ENCODE measurements at places on chromosomes 3 and 15.

GRCh38 chr3:108091498-108092250, 843 bp upstream of the CD47 start:
- DNase-seq = no peak

DNA sequence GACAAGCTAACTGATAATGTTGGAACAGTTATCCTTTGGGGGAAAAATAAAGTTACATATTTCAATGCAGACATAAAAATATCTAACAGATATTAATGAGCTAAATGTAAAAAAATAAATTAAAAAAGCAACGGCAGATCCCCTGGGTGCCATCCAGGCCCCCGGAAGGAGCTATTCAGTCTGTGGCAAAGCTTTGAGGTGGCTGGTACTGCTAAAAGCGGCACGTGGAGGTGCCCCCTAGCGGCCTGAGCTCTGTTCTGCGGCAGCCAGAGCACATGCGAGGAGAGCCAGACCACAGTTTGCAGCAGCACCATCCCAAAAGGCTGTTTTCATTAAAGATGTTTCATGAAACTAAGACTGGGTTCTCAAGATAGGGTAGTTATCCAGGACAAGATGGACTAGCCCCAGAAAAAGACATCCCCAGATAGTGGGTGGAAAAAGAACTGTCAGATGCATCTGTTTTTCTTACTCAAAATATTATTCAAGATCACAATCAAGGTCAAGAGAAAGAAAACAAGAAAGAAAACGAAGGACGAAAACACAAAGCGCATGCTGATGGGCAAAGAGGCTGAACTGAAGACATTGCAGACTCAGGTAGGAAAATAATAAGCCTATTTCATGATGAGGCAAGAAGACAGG, 18.7 kb downstream of the AP3S2 start:
- peak; percentile 91 for DNase-seq

DNA sequence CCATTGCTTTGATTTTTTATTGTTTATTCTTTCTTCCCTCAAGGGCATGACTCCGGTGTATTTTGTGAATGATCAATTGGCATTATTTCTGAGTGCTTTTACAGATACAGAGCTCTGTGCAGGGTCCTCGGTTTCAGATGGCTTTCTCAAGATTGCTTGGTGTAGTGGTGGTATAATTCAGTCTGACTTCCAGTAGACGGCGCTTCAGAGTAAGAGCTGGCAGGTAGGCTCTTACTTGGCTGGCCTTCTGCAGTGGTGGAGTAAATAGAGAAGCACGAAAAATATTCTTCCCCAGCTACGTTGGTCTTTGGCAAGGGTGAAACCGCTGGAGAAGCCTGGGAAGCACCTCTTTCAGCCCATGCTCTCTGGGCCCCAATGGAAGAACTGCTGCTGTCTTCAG, 723.0 kb upstream of the BCHE start:
- DNase-seq = no peak

GRCh38 chr15:65208647-65209046, 2.6 kb downstream of the CILP start:
- DNase-seq = no peak

- DNase-seq = no peak
Measured at GRCh38 chr3:65314916-65315315, 627.1 kb upstream of the ADAMTS9 start.

DNA sequence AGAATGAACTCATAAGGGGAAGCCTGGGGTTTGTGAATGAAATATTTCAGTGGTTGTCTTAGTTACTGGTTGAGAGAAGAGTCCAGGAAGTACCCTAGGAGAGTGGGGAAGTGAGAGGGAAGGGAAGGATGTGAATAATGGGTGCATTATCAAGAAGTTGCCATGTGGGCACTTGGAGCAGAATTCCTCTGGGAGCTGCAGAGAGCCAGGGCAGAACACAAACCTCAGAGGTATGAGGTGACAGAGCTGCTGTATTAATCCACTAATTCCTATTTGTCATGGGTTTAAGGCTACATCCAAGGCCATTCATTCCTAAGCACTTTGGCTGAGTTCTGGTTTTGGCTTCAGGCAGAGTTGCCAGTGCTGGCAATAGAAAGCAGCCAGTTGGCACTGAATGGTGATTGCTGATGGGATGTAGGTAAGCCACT, 29.0 kb downstream of the NDUFB4 start:
- DNase-seq = no peak

DNA sequence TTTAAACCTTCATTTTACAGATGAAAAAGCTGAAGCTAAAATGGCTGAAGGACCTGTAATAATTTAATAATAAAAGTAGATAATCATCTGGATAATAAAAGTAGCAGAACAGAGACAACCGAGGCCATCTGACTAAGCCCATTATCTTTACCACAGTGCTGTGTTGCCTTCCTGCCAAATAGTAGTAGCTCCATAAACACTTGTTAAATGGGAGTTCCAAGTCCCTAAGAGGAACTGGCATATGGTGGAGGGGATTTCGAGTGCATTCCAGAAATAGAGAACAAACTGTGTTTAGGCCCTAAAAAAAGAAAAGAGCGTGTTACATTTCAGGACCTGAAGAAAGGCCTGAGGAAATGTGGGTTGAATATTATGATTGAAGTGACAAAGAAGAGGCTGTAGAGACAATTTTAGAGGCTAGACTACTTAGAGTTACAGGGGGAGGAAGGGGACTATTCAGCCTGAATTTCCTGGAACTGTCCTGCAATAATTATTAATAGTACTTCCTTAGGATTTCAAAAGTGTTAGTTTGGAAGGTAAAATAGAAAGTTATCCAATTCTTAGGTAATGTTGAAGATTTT, 424.3 kb downstream of the ROBO2 start:
- DNase-seq = no peak

GRCh38 chr3:161316006-161316689, 55.2 kb downstream of the SPTSSB start:
- DNase-seq = no peak

DNA sequence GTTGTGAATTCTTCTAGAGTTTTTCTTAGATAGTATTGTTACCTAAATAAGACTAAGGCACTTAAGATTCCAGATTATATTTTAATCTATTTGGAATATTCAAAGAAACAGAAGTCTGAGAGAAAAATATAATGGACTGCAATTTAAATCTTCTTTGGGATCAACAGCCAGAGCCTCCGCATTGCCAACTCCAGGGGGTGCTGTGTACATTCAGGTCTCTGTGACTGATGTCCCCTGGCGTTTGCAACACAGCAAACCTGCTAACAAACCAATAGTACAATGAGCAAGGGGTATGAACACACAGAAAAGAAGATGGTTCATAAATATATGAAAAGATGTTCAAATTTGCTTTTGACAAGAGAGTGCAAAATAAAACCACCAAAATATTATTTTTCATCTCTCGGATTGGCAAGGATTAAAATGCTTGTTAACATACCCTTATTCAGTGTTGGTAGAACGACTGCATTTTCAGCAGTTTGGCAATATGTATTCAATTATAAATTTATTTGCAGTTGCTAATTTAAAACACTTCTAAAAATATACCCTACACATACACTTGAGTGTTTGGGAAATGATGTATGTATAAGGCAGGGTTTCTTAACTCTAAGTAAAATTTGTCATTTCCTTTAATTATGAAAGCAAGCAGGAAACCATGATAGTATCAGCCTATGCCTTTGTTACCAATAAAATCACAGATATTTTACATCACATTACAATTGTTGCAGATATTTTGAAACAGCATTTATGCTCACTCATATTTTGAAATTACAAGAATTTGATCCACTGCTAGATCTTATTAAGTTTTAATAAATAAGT, 16.1 kb upstream of the TM4SF1 start:
- DNase-seq = peak; percentile 74

GRCh38 chr3:133037436-133037835, 755 bp upstream of the TMEM108 start:
- DNase-seq = peak; percentile 8

GRCh38 chr3:131901686-131902085, 133.1 kb downstream of the CPNE4 start:
- DNase-seq = no peak

GRCh38 chr3:56825567-56826438, 24.1 kb upstream of the ARHGEF3 start:
- no peak for DNase-seq

- DNase-seq = no peak
Measured at GRCh38 chr3:171825222-171825828, 15.0 kb upstream of the PLD1 start.

- DNase-seq = no peak
Measured at GRCh38 chr15:74630284-74631086, 14.8 kb downstream of the CLK3 start.

- DNase-seq = peak; percentile 14
Measured at GRCh38 chr15:22954326-22954725, 25.8 kb downstream of the CYFIP1 start.

DNA sequence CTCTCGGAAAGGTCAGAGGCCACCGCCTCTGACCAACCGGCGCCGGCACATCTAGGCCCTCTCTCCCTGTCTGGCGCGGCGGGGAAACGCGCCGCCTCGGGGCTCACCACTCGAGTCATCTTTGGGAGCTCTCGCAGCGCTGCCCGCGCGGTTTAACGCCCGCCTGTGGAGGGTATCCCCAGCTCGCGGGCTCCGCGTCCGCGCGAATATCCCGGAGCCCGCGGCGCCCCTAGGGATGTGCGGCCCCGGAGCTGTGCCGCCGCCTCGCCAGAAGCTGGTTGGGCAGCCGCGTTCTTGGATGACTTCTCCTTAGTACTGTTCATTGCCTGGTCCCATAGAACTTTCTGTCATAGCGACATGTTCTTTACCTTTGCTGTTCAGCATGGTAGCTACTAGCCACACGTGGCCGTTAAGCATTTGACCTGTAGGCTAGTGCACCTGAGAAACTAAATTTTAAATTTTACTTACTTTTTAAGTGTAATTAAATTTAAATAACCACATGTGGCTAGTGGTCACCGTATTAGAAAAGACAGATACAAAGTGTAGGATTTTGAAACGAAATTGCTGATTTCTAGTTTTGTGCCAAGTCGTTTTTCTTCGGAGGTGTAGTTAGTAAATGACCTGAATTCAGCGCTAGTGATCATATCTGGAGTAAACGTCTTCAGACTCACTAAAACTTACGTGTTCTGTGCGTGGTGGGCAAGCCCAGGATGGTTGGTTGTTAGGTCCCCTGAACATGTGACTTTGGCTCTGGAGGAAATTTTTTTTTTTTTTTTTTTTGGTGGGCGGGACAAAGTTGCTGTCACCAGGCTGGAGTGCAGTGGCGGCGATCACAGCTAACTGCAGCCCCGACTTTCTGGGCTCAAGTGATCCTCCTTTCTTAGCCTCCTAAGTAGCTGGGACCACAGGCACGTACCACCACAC, 835 bp downstream of the ARIH2 start:
- peak; percentile 21 for DNase-seq

DNA sequence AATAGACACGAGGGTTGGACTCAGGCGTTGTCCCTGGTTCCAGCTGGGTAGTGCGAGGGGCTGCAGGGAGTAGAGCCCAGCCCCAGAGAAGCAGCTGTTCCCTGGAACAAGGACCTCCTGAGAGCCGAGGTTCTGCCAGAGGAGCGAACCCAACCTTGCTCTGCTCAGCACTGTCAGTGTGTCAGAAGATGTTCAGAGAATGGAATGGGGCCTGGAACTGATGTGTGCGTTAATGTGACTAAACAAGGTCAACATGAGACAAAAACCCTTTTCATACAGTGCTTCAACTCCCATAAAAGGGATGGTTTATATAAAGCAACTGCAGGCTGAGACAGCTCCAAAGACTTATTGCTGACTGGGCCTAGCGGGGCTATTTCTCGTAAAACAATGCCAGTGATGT, 35.5 kb upstream of the HACD2 start:
- peak; percentile 85 for DNase-seq

- DNase-seq = no peak
Measured at GRCh38 chr3:157865352-157866000, 240.7 kb downstream of the SHOX2 start.

GRCh38 chr3:37050282-37050681, 57.0 kb downstream of the MLH1 start:
- no peak for DNase-seq

GRCh38 chr3:27758083-27758482, 36.0 kb upstream of the EOMES start:
- DNase-seq = no peak

GRCh38 chr15:89196241-89196640, 25.1 kb downstream of the RLBP1 start:
- no peak for DNase-seq

DNA sequence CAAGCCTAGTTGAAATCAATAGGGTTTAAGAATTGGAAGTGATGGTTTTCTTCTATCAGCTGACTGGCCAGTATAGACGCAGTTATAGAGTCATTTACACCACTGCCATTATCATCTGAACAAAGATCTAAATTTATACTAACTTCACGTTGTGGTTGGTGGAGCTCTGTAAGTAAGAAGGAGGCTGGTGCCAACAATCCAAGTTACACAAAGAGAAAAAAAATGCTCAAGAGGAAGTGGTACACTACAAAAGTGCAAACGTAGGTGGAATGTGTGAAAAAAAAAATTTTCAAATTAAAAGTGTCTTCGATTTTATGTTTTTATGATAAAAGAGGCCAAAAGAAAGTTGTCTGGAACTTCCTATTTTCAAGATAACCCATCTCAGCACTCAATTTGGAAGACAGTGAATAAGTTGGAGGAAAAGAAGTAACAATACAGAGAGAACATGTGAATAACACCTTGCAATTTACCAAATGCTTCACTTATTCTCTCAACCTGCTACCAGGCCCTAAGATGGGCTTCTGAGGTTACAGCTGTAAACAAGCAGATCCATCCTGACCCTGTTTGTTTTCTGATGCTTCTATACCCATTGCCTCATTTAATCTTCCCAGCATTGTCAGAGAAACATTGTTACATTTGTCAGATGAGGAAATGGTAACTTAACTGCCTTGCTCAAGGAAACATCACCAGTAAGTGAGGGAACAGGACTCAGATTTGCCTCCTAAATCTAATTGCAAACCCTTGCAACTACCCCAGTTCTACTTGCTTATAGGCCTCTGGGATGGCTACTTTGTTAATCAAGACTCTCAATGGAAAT, 12.0 kb upstream of the TASOR start:
- DNase-seq = no peak

GRCh38 chr15:73803806-73804205, 50.7 kb upstream of the INSYN1 start:
- no peak for DNase-seq

- DNase-seq = no peak
Measured at GRCh38 chr3:171854649-171855305, 11.6 kb downstream of the TMEM212 start.

- no peak for DNase-seq
Measured at GRCh38 chr15:31269816-31270575, 56.6 kb upstream of the KLF13 start.

DNA sequence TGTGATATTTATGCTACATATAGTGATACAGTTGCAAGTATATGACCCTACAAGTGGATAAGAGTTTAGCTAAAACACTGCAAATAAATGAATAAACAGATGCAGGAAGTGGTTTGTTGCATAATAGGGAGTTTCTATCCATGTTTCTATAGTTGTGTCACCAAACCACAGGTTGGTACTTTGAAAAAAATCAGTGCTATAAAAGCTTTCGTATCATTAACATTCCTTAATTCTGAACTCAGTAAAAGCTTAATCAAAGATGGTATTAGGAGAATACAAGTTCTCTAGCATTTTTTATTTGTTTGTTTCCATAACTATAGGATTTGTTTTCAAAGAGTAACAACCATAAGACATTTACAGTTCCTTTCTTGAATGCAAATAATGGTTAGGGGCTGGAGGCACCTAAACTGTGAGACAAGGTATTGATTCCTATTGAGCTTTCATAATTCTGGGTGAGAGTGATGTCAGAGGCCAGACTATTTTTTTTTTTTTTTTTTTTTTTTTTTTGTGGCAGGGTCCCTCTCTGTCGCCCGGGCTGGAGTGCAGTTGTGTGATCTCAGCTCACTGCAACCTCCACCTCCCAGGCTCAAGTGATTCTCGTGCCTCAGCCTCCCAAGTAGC, 29.6 kb downstream of the CPOX start:
- DNase-seq = no peak

Measured in Ammon's horn (tissue), 1 donor.